NCI-H1436 treated with DMSO at 0.1 percent for 48 hours (cell line): ENCODE measurements at places on chromosomes 1 and 21.

DNA sequence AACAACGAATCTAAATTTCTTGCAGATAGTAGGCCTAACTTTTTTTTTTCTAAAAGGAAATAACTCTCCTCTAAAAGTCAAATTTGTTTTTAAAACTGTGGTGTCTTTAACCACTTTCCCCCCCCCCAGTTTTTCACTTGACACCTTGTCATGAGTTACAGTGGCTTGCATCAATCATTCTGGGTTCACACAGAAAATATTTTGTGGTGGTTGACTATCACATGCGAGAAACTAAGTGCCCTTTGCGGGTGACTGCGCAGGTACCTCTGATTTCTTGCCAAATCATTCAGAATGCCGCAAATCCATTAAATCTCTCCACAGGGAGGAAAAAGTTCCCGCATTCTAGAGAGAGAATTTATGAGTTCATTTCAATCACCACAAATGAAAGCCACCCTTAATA is 23.8 kb upstream of the SAMSN1 start:
- no peak for DNase-seq

DNA sequence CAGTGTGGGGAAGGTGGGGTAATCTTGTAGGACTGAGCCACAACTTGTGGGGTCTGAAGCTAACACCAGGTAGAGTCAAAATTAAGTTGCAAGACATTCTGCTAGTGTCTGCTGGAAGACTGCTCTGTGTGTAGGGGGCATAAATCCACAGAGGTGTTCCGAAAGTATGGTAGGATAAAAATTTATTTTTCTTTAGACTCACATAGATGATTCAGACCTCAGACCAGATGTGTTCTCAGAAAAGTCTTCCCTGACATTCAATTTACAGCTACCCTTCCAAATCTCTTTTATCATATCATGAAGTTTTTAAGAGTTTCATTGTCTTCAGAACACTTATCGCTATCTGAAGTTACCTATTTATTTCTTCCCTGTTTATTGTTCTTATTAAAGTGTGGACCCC is 21.3 kb downstream of the DUSP10 start:
- no peak for DNase-seq

DNA sequence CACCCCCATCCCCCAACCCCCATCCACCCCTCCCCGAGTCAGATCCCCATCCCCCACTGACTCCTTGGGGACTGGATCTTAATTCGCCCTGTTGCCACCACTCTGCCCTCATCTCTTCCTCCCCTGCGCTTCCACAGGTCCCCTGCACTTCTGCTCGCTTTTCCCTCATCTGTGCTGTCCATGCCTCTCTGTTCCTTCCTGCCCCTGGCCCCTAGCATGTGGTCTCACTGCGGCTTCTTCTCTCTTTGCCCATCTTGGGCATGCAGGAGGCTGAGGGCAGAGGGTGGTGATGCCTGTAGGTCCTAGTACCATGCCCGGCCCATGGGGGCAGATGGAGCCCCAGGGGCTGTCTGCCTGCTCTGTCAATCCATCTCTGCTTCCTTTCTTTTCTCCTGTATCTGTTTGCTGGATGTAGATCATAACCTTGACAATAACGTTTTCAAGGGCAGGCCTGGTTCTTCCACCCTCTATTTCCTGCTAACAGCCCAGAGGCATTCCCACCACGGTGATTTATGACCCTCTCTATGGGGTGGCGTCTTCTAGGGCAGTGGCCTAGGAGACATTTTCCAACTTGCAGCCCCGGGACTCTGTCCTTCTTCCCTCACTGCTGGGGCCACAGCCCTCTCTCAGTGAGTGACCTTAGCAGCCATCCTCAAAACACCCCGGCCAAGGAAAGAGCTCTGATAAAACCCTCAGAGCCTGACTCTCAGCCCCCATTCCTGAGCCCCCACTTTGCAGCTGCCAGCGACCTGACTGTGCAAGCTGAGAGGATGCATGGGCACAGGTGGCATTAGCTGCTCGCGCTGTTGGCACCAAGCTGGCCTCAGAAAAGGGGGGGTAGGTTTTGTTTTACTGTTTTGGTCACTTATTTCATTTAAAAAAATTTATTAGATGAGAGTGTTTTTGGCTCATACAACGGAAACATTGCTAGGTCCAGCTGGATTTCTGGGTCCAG is 33.9 kb downstream of the TMEM51 start:
- no peak for DNase-seq

DNA sequence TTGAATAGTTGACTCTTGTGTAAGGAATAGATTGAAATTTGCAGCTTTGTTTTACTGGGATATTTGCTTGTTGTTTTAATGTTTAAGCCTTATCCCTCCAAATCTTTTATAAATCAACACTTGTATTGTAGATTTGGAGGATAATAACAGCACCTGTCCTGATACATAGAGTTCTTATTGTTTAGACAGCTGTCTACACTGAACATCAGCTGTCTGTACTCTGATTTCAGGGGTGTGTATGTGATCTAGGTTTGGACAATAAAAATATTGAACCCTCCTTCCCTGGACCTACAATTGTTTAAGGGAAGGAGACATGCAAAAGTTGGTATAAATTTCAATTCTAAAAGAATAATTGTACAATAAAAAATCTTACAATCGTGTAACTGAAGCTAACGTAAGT is 48.3 kb upstream of the DPH5 start:
- no peak for DNase-seq

DNA sequence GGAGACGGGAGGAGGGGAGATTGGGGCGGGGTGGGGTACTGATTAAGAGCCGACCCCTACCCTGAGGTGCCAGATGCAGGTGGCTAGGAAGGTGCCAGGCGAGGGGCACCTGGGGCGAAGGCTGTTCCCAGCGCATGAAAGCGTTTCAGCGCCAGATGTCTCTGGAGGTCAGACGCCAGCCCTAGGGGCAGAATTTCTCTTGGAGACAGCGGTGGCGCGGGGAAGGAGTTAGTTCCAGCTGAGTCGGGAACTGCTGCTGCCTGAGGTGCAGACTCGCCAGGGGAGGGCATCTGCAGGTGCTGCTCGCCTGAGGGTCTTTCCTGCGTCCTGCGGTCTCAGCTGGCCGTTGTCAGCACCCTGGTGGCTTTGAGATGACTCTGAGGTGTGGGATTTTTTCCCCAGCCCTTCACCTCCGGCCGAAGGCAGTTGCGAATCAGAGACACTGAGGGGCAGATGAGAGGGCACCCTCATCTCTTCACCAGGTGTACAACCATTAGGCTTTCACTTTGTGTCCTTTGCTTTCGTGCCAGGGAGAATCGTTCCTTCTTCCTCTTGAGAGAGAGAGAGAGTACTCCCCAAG is 539 bp downstream of the CGN start:
- no peak for DNase-seq

DNA sequence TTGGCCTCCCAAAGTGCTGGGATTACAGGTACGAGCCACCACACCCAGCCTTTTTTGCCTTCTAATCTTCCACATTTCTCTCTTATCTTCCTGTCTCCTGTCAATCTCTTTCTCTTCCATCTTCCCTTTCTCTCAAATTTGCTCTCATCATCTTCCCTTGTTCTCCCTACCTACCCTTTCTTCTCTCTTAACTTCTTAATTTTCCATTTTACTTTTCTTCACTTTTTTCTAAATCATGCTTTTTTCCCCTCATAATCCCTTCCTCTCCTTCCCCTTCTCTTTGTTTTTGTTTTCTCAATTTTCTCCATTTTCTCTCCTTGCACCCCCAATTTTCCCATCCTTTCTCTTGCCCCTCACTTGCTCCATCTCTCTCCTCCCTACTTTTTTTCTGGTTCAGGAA is 545.7 kb downstream of the OMA1 start:
- DNase-seq = no peak

DNA sequence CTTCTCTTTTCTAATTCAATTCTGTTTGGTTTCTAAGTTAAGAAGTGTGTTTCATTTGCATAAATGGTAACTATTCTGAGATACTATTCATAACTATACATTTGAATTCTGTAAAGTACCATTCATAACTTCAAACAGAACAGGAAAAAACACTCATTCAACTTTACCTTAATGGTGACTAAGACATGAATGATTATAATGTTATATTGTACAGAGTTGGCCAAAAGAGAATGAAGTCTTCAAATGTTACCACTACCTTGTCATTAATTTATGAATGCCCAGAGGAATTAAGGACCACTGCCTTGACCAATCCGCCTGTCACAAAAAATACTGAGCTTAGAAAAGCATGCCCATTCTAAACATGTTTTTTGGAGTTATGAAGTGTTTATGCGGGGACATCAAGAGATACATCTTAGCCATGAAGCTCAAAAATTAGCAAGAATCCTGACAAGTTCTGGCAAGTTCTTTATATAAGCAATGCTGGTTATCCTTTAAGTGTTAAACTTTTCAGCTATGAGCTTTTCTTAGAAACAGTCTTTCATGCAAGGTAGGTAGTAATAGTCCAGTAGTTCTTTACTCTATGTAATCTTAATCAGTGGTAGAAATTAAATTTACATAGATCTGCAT is 7.9 kb downstream of the WASF2 start:
- DNase-seq = no peak
